Ecto neural progenitor cell (in vitro differentiated cells): ENCODE measurements at places on chromosomes 1 and 21.

DNA sequence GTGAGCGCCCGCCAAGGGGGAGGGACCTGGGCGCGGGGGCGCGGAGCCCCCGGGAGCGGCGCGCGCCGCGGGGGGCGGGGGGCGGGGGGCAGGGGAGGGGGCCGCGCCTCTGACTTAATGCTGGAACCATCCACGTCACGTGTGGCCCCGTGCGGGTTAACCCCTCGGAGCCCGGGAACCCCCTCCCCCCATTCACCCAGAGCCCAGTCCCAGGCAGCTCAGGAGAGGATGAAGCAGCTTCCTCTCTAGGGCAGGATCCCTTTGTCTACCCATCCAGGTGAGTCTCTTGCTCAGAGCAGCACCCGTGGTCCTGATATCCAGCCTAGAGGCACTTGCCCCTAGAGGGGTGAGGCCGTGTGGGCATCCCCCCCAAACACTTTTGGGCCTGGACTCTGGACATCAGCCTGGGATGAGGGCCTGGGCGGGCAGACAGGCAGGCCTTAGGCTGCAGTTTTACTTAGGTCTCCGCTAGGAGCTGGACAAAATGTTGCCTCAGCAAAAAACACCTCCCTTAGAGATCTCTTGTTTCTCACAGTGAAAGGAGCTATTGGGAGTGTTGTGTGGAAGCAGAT lies at the start of gene ALX3:
Gene ALX3 (minus strand): TSS at position 2 of the 572 bp plus-strand sequence. CDS start 60 bp downstream, outside the sequence.
- no peak for DNase-seq

- DNase-seq, result no peak
Observed at GRCh38 chr21:44054710-44055109, 42.6 kb downstream of the TRAPPC10 start.

DNA sequence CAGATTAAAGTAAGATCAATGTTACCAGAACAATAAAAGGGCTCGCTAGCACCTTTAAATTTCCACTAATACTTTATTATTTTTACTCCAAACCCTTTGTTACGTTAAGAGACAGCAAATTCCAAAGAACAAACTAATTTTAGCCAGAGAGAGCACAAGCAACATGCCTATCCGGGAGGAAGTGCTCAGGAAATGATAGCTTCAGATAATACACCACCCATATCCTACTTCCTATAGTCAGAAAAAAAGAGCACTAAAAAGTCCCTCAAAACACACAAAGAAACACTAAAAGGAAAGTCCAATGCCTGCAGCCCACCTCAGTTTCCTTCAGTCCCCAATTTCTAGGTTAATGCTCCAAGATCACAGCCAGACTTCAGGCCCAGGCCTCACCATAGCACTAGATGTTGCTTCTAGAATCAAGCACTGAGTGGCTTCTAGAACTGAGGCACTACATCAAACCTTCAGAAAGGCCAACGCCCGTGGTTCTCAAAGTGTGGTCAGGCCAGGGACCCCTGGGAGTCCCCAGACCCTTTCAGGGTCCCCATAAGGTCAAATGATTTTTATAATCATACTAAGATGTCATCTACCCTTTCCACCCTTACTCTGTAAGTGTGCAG lies 142.6 kb downstream of the PSMG1 start:
- no peak for DNase-seq

- no peak for DNase-seq
Observed at GRCh38 chr1:181398544-181398943, 84.8 kb upstream of the CACNA1E start.

DNA sequence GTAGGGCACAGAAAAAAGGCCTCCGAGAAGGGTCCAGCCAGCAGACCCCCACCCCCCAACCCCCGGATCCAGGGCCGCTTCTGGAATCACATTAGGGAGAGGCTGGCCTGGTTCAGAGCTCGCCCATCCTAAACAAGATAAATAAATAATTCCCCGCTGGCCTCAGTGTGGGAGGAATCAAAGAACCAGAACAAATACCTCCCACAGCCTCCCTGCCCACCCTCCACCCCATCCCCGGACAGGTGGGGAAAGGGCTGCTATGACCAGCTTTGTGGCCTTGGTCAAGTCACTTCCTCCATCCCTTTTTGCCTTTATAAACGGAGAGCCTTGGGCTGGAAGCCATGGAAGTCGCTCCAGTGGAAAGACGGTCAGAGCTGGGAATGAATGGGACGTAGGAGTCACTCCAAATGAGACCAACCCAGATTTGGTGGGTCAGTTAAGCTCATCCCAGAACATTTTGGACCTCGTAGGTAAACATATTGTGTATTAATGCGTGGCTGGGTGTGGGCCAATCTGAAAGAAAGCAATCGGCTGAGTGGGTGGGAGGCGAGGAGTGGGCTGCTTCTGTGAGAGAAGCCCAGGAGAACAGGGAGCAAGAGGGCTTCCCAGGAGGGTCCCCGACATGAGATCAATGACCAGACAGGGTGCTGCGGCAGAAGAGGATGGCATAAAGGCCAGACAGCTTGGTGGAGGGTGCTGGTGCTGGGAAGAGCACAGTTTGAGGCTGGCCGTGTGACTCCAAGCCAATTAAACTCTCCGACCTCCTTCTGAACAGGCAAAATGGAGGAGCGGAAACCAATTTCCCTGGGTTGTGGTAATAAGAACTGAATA lies 63.3 kb downstream of the MEF2D start:
- no peak for DNase-seq

DNA sequence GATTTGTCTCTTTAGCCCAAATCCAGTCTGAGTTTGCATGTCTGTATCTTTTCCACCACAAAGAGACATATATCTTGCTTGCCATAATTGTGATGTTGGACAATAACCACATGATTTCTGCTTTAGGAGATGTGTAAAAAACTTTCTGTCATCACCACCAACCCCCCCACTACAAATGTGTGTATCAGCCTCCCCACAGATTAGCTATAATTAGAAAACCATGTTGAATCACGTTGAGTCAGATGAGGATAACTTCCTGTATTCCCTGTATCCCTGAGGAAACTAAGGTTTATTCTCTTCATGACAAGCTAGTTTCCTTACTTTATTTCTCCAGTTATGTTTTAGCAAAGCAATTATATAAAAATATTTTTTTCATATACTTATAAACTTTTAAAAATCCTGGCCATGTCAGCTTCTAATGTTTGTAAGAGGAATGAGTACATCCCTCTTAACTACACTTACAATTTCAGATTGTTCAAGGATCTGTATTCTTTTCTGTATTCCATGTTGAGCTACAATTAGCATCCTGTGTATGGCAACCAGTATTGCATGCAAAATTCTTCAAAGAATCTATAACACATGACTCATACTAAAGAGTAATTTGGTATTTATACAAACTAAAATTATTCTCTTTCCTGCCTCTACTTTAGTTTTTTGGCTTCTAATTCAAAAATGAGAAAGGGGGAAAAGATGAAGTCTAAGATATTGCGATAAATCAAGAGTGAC lies 143.0 kb downstream of the FMN2 start:
- DNase-seq, result no peak

- no peak for DNase-seq
Observed at GRCh38 chr1:204971517-204972336, 71.3 kb upstream of the CNTN2 start.

DNA sequence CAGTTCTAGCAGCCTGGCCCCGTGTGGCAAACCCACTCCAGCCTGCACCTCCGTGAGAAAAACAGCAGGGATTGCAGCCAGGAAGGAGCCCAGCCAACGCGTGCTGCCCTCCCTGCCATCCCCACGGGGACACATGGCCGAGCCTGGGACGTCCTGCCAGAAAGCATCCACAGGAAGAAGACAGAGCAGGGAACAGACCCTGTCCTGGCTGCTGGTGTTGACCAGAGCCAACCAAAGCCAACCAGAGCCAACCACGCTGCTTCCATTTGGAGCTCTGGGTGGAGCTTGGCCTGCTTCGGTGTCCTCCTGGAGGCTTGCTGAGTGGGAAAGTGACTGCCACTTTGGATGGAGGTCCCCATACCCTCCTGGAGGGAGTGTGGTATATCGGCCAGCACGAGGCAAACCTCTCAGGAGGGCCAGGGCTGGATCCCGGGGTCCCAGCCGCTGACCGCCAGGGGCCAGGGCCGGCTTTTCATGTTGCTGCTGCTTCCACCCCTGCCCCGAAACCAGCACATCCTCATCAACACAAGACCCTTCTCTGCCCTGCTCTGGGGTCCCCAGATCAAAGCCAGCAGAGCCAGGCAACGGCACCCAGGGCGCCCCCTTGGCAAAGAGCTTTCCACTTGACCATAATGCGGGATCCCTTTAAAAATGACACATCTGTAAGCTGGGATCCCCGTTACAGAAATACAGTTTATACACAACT lies 80.6 kb upstream of the ARHGEF16 start:
- no peak for DNase-seq

DNA sequence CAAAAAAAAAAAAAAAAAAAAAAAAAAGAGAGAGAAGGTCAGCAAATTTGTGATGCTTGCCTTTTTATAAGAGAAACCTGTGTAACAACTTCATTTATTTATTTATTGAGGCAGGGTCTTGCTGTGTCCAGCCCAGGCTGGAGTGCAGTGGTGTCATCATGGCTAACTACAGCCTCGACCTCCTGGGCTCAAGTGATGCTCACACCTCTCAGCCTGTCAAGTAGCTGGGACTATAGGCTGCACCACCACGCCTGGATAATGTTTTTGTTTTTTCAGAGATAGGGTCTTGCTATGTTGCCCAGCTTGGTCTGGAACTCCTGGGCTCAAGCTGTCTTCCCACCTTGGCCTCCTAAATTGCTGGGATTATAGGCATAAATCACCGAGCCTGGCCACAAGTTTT lies 42.4 kb downstream of the DHCR24 start:
- no peak for DNase-seq

- DNase-seq, result no peak
Observed at GRCh38 chr1:151142411-151143056, 3.9 kb downstream of the SEMA6C start.

- DNase-seq, result no peak
Observed at GRCh38 chr1:217322834-217323233, 308.1 kb downstream of the GPATCH2 start.

GRCh38 chr1:15384301-15384901 lies 25.3 kb upstream of the EFHD2 start:
- peak; percentile 77 for DNase-seq

DNA sequence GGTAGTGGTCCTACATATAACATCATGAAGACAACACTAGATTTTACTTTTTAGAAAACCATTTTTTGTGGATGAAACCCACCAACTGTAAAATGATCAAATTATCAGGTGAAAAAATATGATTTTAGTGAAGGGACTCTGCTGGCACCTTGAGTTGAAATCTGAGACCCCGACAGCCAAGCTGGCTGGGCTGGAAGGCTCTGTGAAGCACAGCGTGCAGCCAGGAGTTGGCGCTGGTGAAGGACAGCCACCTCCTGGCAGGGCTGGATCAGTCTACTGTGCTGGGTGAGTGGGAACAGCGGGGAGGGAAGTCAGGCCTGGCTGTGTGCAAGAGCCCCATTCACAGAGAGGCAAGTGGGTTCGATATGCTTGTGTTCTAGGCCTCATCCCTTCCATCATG lies 47.9 kb downstream of the DDAH1 start:
- no peak for DNase-seq

GRCh38 chr1:107379826-107380225 lies 239.0 kb downstream of the NTNG1 start:
- DNase-seq, result no peak

DNA sequence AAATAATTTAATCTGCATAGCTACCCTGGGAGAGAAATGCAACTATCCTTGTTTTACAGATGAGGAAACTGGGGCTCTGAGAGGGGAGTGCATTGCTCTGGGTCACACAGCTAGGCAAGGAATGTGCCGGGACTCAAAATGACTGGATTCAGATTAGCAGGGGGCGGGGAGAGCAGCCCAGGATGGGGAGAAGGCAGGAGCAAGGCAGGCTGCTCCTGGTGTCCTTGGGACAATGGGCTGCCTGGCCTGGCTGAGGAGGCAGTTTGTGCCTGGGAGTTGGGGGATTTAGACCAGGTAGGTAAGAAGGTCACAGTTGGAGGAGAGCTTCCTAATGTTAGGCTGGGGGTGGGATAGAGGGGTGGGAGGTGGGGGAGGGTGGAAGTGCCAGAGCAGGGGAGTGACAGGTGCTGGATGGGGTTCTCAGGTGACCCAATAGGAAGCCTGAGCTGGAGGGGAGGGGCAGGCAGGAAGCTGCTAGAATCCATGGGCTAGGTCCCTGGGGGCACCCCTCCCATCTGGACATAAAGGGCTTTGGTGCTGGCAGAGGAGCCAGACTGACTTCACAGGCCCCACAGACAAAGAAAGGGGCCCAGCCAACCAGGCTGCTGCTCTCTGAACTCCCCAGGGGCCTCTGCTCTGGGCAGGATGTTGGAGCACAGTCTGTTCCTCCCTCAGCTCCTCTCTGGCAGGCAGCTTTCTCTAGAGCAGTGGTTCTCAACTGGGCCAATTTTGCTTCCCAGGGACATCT lies 29.0 kb downstream of the TRIM62 start:
- peak; percentile 70 for DNase-seq

DNA sequence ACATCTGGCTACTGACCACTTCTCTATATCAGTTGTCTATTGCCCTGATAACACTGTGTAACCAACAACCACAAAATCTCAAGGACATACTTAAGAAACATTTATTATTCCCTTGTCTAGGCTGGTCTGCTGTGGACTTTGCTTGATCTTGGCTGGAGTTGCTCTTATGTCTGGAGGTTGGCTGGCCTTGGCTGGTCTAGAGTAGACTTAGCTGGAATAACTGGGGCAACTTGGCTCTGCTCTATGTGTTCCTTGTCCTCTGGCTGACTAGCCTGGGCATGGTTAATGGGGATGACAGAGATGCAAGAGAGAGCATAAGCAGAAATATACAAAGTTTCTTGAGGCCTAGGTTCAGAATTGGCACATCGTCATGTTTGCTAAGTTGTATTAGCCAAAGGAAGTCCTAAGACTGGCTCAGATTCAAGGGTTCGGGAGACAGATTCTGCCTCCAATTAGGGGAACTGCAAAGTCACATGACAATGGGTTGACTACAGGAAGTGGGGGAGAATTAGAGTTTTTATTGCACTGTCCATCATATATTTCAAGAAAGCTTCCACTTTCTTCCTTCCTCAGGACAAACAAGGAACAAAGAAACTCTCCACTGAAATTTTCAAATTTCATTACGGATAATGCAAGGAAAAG lies 61.4 kb upstream of the HMCN1 start:
- no peak for DNase-seq

- no peak for DNase-seq
Observed at GRCh38 chr1:188371295-188371806, 1542.6 kb downstream of the PLA2G4A start.

DNA sequence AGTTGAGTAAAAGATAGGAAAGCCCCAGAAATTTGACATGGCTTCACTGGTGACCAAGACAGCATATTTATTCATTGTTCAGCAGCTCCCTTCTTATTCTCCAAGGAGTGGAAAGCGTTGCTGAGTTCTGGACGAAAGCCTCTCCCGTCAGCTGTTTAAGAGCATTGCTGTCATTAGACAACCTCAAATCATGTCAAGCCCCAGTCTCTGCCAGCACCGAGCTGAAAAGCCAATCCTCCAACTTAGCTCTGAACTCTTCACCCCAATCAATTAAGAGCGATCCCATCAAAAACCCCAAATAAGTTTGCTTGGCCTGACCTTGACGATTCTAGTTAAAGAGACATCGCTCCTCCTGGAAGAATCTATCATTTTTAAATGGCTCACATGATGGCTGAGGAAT lies 110.8 kb downstream of the PLPP3 start:
- no peak for DNase-seq

GRCh38 chr1:117127795-117128194 lies 6.2 kb upstream of the TRIM45 start:
- no peak for DNase-seq
